ENCODE measurements at places on chromosomes 7 and 10.
A peak's percentile ranks its signal among the peaks of the same experiment; 100 is the strongest.

- DNase-seq, result no peak
Measured at GRCh38 chr10:70913893-70914240, 25.5 kb upstream of the PCBD1 start.

- DNase-seq, result no peak
Measured at GRCh38 chr10:70197235-70197945, 27.1 kb upstream of the SAR1A start.

DNA sequence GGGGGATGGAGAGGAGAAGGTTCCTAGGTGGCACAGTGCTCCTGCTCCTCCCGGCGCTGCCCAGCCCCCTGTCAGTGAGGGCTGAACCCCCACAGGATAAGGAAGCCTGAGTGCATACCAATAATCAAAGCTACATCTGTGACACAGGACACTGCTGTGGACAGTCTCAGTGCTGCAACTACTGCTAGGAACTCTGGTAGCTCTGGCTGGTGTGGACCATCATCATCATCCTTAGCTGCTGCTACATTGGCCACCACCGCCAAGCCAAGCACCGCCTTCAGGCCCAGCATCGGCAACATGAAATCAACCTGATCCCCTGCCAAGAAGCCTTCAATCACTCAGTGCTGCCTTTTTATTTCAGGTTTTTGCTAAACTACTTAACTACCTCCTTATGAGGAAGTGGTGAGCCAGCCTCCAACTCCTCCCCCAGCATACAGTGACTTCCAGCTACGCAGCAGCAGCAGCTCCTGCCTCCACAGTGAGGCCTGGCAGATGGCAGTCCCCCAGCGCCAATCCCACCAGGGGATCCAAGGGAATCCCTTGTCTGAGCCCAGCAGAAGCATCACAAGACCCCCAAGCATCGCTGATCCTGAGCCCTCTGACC, 32.1 kb upstream of the SLC26A4 start:
- DNase-seq, result no peak

DNA sequence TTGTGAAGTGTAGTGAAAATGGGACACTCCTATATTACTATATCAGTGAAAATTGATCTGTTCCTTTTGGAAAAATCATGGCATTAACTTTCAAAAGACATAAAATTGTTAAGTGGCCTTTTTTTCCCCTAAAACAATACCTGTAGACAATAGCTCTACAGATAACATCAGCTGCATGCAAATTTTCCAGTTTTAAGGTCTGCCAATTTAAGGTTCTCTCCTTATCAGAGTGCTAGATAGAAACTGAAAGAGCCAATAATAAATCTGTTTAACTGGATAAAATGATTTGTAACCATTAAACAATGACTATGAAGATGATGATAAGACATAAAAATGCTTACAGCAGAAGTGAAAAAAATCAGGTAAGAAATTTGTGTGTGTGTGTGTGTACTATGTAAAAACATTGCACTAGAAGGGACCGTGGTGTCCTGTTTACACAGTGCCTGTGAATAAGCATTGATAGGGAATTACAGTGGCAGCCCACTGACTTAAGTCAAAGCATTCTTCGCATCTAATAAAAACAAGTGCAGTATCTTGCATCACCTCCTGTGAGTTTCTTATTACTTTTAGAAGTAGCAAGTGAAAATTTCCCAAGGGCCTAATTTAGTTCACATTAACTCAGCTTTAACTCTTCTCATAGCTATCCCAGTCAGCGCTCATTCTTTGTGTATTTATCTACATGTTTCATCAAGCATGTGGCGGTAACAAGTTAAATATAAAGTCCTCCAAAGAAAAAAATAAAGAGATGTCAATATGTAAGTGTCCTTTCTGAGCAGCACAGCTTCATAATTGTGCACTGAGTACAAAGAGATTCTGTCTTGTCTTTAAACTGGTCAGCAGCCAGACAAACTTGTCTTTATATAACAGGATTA, 261.9 kb downstream of the ARL4A start:
- DNase-seq, result no peak

- DNase-seq, result no peak
Measured at GRCh38 chr10:129123428-129123827, 343.6 kb upstream of the MGMT start.

GRCh38 chr10:132448248-132448731, 51.3 kb downstream of the PWWP2B start:
- peak; percentile 66 for DNase-seq

DNA sequence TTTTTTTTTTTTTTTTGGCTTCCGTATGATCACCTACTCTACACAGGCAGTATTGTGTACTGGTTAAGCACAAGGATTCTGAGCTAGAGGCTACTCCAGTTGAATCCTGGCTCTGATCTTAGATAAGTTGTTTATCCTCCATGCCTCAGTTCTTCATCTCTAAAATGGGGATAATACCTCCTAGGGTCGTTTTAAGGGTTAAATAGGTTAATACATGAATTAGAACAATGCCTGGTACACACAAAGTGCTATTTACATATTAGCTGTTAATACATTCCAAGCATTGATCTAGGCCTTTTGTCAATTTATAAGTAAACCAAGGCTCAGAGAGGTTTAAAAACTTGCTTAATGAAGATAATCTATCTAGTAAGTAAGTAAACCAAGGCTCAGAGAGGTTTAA, 59.0 kb downstream of the ST7 start:
- DNase-seq, result no peak

- DNase-seq, result peak; percentile 30
Measured at GRCh38 chr10:128268015-128268722, 141.9 kb upstream of the MKI67 start.

- peak; percentile 55 for DNase-seq
Measured at GRCh38 chr7:28407651-28408050, 4.7 kb upstream of the CREB5 start.

DNA sequence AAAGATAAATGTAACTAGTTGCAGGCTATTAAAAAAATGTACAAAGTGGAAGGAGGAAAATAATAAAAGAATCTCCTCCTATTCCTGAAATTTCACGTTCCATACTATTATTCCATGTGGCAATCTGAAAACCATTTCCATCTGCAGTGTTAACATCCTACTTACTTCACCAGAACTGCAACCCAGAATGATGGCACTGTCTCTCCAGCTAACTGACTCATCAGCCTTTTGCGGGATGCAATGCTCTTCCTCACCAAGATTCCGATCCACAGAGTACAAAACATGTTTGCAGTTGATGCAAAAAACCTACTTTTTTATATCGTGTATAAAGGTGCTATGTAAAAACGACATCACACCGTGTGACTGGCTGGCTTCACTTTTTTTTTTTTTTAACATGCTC, 50.8 kb downstream of the ESYT2 start:
- no peak for DNase-seq

DNA sequence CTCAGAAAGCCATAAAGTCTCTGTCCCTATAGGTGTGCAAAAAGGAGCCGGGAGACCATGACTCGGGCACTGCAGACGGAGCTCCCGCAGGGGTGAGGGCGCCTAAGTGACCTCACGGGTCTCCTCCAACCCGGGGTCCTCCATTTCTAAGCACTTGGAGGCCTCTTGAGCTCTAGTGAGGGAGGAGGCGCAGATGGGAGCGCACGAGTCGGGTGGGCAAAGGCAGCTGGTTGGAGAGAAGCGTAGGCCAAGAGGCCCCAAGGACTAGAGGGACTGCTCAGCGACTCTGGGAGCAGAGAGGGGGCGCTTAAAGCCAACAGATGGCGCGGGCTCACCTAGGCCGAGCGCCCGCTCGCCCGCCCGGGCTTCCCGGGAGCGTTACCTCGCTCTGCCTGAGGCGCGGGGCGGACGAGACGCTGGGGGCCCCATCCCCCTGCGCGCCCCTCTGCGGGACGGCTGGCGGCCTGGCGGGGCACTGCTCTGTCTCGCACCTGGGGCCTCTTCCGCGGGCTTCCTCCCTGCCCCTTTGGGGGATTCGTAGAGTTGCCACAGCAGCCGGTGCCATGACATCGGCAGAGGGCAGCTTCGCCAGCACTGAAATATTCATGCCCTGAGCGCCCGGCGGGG, 523 bp upstream of the CDH23 start:
- DNase-seq, result no peak

GRCh38 chr7:88310956-88311674, 4.4 kb upstream of the STEAP4 start:
- no peak for DNase-seq

DNA sequence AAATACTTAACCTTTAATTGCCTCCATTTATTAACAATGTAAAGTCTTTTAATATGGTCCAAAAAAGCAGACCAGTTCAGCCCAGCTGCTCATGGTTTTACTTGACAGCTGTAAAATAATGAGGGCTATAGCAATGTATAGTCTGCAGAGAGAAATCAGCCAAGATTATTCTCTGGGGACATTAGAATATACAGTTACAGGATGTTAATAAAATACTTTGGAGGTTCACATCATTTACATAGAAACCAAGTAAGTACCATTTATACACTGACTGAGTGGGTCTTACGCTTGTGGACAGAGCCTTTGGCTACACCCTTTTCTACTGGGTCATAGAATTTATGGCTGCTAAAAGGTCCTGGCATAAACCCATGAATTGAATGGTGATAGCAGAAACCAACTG, 340.7 kb upstream of the CELF2 start:
- no peak for DNase-seq

GRCh38 chr7:22563621-22564241, 63.7 kb upstream of the STEAP1B start:
- DNase-seq, result no peak

DNA sequence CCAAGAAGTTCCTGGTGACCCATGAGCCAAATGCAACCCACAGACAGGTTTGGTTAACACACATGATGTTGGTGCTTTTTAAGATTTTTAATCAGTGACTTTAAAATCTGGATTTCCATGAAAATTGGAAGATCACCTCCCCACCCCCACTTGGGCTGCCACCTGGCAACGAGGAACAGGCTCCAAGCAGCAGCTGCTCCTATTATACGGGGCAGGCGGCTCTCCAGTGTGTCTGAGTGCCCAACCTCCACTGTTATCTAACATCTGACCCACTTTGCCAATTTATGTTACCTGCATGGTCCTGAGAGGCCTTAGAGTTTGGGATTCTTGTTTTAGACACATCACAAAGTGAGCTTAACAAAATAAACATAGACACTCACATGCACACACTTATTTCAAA, 56.4 kb downstream of the SGMS1 start:
- no peak for DNase-seq

DNA sequence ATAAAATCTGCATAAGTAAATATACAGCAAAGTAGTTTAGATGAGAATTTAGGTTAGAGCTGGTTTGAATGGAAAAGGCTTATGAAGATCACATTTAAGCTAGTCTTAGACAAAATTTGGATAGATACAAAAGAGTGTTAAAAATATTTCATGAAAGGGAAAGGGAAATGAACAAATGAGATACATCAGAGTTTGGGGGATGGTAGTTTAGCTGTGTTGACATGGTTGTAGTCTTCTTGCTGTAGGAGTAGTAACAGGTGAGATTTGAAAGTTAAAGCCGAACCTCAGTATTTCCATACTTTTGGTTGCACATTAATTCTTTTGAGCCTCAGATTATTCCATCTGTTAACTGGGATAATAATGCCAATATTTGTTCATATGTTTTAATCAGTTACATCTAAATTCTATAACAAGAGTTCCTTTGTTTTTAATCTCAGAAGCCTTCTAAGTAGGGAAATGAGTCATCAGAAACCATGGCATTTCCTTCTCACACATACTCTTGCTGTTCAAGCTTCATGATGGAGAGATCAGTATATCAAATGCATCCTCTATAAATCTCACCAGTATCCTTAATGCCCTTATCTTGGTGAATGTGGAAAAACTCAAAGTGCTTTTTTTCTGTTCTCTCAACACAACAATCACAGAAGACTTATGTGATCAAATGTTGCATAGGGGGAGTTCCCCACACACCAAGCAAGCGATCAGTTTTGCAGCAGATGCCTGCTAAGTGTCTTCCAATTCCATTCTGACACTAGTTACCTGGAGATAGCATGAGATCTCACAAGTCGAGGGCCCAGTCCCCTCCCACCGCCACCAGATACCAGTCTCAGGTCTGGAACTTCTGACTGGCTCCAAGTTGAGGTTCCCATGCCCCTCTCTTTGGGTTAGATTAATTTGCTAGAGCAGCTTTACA, 84.7 kb downstream of the MAPK8 start:
- no peak for DNase-seq

GRCh38 chr7:130446259-130446658, 5.4 kb upstream of the CEP41 start:
- no peak for DNase-seq

DNA sequence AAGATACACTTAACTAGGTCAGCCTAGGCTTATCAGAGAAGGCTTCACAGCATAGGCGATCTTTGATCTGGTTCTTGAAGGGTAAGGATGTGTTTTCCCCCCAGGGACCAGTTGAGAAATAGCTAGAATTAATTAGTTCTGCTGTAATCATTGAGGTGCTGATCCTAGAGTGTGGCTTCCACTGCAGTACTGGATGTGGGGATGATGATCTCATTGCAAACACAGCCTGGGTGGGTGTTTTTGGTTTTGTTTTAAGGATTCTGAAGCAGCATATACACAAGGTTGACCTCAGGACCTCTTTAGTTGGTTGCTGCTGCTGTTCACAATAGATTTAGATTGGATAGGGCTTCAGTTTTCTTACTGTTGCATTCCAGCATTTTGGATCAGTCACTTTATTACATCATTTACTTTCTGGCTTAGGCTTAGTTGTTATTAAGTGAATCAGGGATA, 159.7 kb downstream of the AUTS2 start:
- DNase-seq, result no peak

DNA sequence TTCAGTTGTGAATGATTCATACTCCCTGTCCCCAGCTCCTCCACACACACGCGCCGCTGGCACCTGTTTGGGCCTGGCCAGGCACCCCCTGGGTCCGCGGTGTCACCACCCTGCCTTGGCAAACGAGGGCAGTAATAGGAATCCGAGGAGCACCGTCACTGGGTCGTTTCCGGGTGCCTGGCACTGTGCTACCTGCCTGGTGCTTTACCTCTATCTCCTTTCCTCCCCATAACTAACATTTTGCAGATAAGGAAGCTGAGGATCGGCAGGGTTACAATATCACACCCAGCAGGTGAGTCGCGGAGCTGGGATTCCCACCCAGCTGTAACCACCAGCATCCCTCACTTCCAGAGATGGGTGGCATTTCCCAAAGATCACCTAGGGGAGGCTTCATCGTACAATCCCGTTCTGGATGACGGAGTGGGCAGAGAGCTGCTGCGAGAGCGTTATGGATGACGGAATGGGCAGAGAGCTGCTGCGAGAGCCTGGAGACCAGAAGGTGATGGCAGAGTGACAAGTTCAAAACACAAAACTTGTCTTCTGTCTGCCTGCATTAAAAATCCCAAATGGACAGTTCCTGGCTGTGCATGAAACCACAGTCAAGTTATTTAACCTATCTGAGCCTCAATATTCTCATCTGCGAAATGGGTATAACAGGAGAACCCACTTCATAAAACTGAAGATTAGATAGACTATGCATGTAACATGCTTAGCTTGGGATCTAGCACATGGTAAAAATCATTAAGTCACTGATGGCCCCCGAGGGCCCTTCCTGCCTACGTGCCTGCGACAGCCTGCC, 1.1 kb upstream of the HSPA12A start:
- no peak for DNase-seq

- no peak for DNase-seq
Measured at GRCh38 chr7:1210321-1210978, 22.2 kb upstream of the UNCX start.

GRCh38 chr7:68449816-68450215, 1148.5 kb upstream of the AUTS2 start:
- no peak for DNase-seq

Data from tibial nerve (tissue), 4 donors.